ENCODE measurements at places on chromosomes 3 and 15.

- no peak for DNase-seq
These were observed 48.7 kb upstream of the VEPH1 start for GRCh38 chr3:157551961-157552360.

- no peak for DNase-seq
These were observed 46.9 kb upstream of the PTPN23 start for GRCh38 chr3:47333907-47334306.

DNA sequence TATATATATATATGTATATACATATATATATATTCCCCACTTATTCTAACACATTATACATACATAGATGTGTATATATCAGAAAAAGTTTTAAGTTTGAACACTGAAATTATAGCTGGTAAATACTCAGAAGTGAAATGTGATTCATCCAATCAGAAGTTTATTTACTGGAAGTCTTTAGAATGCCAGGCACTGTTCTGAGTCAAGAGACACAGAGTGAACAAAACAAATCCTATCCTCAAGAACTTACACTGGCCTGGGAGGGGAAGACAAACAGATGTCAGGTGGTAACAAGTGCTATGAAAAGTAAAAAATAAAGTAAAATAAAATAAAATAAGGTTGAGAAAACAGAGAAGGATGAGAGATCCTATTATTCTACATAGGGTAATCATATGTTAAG is 13.4 kb downstream of the DHX36 start:
- DNase-seq = no peak

- no peak for DNase-seq
These were observed 721 bp downstream of the CSTA start for GRCh38 chr3:122325769-122326168.

DNA sequence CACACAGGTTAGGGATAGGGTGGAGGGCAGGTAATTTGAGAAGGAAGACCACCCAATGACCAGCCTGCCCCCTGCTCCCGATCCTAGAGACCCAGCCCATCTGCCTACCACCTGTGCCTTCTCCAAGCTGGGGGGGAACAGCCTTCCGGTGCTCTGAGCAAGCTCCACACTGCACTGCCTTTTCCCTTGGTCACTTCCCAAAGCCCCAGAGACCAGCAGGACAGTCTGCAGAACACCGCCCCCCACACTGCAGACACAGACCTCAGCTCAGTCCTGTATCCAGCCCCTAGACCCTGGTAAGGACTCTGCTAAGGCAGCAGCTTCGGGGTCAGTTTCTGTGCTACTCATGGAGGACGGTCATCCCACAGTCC is 156.9 kb downstream of the MEGF11 start:
- no peak for DNase-seq

GRCh38 chr15:40115670-40116093 is 7.0 kb upstream of the BMF start:
- no peak for DNase-seq

- no peak for DNase-seq
These were observed 35.1 kb upstream of the SPTBN5 start for GRCh38 chr15:41928637-41929620.

DNA sequence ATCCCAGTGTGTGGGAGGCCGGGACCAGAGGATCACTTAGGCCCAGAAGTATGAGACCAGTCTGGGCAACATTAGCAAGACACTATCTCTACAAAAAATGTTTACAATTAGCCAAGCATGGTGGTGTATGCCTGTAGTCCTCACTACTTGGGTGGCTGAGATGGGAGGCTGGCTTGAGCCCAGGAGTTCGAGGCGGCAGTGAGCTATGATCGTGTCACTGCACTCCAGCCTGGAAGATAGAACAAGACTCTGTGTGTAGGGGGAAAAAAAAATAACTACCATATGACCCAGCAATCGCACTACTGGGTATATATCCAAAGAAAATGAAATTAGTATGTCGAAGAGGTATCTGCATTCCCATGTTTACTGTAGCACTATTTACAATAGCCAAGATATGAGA is 22.6 kb downstream of the RYK start:
- DNase-seq = no peak

- DNase-seq = no peak
These were observed 727.2 kb downstream of the SI start for GRCh38 chr3:164351131-164351530.

DNA sequence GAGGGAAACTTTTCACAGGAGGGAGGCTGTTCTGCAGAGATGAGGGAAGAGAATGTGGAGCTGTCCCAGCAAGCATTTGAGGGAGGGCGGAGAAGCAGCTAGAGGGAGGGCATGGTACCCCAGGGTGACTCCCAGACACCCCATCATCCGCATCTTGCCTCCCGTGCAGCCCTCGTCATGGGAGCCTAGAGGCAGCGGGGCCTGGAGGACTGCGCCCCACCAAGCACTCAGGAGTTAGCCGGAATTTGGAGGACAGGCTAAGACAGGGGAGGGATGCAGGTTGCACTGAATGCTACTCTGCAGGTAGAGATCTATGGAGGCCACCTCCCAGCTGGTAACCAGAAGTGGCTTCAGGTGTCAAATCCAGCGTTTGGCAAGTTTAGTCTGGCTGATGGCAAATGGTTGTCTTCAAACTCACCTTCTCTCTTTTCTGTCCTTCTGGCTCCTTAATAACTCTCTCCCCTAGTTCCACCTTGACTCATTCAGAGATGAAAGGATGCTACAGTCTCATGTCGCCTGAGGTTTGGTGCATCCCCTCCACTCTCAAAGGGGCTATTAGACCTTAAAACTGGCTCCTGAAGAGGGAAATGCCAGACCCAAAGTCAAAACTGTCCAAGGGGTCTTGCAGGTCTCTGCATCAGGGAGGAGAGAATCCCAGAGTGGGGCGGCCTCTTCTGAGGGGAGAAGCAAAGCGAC is 155.9 kb upstream of the TLE3 start:
- DNase-seq = no peak

DNA sequence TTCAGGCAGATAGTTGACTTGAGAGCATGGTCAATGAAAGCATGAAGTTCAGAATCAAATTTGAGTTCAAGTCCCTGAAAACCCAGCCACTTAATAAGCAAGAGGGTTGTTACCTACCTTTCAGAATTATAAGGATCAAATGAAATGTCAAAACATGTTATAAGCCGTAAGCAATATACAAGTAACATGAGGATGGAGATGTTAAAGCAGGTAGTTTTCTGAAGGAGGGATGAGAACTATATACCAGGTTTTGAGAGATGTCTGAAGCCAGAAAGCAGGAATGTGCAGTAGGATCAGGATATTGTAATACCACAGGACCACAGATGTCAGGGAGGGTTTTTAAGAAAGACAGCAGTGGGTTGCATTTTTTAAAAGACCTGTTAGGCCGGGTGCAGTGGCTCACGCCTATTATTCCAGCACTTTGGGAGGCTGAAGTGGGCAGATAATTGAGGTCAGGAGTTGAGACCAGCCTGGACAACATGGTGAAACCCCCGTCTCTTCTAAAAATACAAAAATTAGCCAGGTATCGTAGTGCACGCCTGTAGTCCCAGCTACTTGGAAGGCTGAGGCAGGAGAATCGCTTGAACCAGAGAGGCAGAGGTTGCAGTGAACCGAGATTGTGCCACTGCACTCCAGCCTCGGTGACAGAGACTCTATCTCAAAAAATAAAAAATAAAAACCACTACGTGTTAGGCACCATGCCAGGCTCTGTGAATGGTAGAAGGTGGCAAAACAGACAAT is 6.9 kb upstream of the EIF3J start:
- no peak for DNase-seq

- DNase-seq = no peak
These were observed 47.8 kb upstream of the ZBTB38 start for GRCh38 chr3:141320399-141321108.

- DNase-seq = no peak
These were observed 86.8 kb downstream of the CHRNA7 start for GRCh38 chr15:32117122-32117521.

Measured in stimulated activated CD8-positive, alpha-beta memory T cell treated with anti-CD3 and anti-CD28 coated beads, Interleukin-4, amount 100 ng/mL, for 24 hours (primary cell).